Effector memory CD4-positive, alpha-beta T cell (primary cell): ENCODE measurements at places on chromosomes 11 and 22.

GRCh38 chr11:66922551-66922950 lies 35.6 kb downstream of the PC start:
- no peaks in the 10 kb centered on the region for H3K4me1 ChIP-seq
- no peak overlapping the region for H3K4me3 ChIP-seq
- H3K27ac ChIP-seq: no peak overlapping the region
- no peaks in the 10 kb centered on the region for H3K36me3 ChIP-seq
- H3K27me3 ChIP-seq: no peaks in the 10 kb centered on the region

DNA sequence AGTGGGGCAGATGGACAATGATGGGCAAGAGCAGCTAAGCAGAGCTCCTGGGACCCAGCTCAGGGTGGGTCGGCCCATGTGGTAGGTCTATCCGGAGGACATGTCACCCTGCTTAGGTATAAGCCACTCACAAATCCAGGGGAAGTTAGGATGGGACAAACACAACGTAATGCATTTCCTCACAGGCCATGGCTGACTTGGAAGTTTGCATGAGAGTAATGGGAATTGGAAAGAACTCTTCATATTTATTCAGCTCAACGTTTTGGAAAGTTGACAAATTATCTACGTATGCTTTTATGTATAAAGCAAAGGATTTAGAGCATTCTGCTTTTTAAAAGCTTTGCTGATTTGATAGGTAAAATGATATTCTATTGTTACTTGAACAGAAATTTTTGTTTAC lies 74.9 kb downstream of the SMCO4 start:
- no peaks in the 10 kb centered on the region for H3K36me3 ChIP-seq
- H3K4me1 ChIP-seq: no peaks in the 10 kb centered on the region
- no peak for DNase-seq
- H3K27ac ChIP-seq: no peak overlapping the region
- no peaks in the 10 kb centered on the region for H3K27me3 ChIP-seq

GRCh38 chr11:112718483-112718882 lies 242.7 kb upstream of the NCAM1 start:
- H3K4me3 ChIP-seq: no peak overlapping the region
- DNase-seq: no peak
- H3K36me3 ChIP-seq: no peaks in the 10 kb centered on the region
- no peak overlapping the region for H3K27ac ChIP-seq
- H3K27me3 ChIP-seq: no peaks in the 10 kb centered on the region
- H3K4me1 ChIP-seq: no peaks in the 10 kb centered on the region

- DNase-seq: no peak
- peaks cover 17% of the 10 kb centered on the region for H3K4me1 ChIP-seq
- no peaks in the 10 kb centered on the region for H3K27me3 ChIP-seq
- peak overlapping the region; percentile 48 for H3K27ac ChIP-seq
- no peaks in the 10 kb centered on the region for H3K36me3 ChIP-seq
These were observed 14.8 kb downstream of the SGSM3 start for GRCh38 chr22:40385036-40385782.

GRCh38 chr22:42881982-42882656 lies 25.0 kb upstream of the ARFGAP3 start:
- no peaks in the 10 kb centered on the region for H3K27me3 ChIP-seq
- peaks cover 70% of the 10 kb centered on the region for H3K36me3 ChIP-seq
- no peaks in the 10 kb centered on the region for H3K4me1 ChIP-seq
- H3K4me3 ChIP-seq: no peak overlapping the region

GRCh38 chr11:61103851-61104423 lies 1.6 kb downstream of the CD5 start:
- H3K36me3 ChIP-seq: peaks cover 19% of the 10 kb centered on the region
- H3K27ac ChIP-seq: peak overlapping the region; percentile 97
- peak overlapping the region; percentile 89 for H3K4me3 ChIP-seq
- no peak for DNase-seq
- peaks cover 48% of the 10 kb centered on the region for H3K4me1 ChIP-seq

DNA sequence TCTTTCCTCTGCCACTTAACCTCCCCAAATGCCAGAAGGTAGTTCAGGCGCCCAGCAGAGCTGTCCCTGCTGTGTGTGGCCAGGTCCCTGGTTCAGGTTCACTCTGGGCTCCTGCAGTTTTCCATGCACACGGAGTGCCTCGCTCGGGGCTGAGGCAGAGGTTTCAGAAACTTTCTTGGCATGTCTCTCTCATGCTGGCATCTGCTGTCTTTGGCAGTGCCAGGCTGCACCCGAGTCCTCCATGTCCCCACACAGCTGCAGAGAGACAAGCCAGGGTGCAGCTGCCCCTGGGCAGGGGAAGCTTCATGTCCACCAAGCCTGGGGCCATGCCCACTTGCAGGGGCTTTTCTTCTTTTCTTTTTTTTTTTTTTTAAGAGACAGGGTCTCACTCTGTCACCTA lies 7.0 kb upstream of the NEFH start:
- H3K27ac ChIP-seq: no peak overlapping the region
- peaks cover 5% of the 10 kb centered on the region for H3K4me1 ChIP-seq
- no peaks in the 10 kb centered on the region for H3K36me3 ChIP-seq
- no peaks in the 10 kb centered on the region for H3K27me3 ChIP-seq
- no peak overlapping the region for H3K4me3 ChIP-seq

DNA sequence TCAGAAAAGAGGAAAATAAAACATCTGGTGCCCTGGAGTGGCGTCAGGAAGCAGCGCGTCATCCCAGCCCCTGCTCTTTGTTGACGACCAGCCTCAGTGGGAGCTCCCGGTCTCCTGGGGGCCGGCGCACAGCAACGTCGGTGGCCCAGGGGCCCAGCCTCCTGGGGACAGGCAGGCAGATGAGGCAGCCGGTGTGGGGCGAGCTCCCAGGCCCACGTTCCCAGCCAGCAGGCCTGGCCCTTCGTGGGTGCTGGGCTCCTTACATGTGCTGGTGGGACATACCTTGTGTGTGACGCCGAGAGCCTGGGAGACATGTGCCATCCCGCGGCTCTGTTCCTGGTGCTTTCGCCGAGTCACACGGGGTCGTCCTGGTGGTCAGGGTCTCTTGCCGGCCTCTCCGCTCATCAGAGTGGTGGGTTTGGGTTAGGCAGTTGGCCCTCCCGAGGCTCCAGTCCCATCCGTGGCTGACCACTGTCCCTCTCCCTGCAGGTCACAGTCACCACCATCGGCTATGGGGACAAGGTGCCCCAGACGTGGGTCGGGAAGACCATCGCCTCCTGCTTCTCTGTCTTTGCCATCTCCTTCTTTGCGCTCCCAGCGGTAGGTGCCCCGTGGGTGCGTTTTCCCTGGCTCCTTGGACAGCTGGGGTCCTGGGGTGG lies 116.7 kb downstream of the KCNQ1OT1 start:
- no peak overlapping the region for H3K27ac ChIP-seq
- no peak overlapping the region for H3K4me3 ChIP-seq
- peaks cover 9% of the 10 kb centered on the region for H3K36me3 ChIP-seq
- no peak for DNase-seq

GRCh38 chr11:26676641-26677040 lies 45.2 kb downstream of the SLC5A12 start:
- H3K27me3 ChIP-seq: no peaks in the 10 kb centered on the region
- no peak overlapping the region for H3K27ac ChIP-seq
- no peak for DNase-seq
- H3K4me3 ChIP-seq: no peak overlapping the region
- H3K36me3 ChIP-seq: no peaks in the 10 kb centered on the region

DNA sequence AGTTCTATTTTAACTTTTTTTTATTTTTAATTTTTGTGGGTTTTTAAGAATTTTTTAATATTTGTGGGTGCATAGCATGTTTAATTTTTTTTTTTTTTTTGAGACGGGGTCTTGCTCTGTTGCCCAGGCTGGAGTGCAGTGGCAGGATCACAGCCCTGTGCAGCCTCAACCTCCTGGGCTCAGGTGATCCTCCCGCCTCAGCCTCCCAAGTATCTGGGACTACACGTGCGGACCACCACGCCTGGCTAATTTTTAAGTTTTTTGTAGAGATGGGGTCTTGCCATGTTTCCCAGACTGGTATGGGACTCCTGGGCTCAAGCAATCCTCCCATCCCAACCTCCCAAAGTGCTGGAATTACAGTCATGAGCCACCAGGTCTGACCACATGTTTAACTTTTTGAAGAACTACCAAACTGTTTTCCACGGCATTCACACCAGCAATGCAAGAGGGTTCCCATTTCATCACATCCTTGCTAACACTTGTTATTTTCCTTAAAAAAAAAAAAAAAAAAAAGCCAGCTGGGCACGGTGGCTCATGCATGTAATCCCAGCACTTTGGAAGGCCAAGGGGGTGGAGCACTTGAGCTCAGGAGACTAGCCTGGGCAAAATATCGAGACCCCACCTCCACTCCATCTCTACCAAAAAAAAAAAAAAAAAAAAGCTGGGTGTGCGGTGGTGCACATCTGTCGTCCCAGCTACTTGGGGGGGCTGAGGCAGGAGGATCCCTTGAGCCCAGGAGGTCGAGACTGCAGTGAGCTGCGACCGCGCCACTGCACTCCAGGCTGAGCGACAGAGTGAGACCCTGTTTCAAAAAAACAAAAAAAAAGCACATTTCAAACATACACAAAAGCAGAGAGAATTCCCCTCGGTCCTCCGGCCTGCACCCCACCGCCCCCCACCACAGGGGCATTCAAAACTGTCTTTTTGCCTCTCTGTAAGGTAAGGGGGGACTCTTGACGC lies 16.7 kb upstream of the TXNRD2 start:
- no peak overlapping the region for H3K27ac ChIP-seq
- H3K4me1 ChIP-seq: no peaks in the 10 kb centered on the region
- no peak for DNase-seq
- H3K27me3 ChIP-seq: no peaks in the 10 kb centered on the region

DNA sequence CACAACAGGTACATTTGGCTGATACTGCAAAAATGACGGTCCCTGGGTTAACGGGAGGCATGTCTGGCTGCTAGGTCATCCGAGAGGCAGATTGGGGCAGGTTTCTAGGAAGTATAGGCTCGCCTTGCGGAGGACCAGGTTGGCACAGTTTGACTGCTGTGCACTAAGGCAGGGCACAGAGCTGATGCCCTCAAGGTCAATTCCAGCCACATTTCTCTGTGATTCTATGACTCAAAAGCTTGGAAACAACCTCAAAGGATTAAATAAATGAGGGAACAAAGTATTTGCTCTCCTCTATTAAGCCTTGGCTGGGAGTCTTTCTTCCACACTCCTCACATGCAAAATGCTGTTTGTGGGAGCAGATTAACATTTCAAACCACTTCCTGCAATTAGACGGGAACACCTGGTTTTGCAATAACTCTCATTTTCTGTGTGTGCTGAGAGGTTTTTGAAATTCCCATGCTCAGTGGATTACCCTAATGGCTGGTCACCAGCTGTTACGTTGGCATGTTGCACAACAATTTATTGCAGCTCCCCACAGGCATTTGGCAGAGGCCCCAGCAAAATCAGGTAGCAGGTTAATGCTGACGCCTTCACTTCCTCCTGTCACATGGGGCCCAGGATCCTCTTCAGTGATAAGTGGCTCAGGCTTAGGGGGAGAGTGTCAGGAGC lies 61.0 kb upstream of the PLET1 start:
- no peak overlapping the region for H3K4me3 ChIP-seq
- H3K27ac ChIP-seq: no peak overlapping the region
- H3K4me1 ChIP-seq: peaks cover 12% of the 10 kb centered on the region
- no peak for DNase-seq

DNA sequence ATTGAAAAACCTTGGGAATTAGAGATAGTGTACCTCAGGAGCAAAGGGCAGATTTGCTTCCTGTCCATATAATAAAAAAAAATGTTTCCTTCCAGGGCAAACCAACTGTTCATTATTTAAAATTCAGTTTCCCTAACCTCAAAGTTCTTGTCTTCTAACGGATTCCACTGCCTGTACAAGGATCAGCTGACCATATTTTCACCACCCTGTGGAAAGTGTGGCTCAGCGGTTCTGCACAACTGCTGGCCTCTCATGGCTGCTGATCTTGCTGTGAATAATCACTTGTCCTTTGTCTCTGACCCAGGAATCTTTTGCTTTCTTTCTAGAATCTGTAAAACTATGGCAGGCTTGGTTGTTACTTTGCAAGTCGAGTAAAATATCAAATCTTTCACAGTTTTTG lies 1732.5 kb upstream of the RAG2 start:
- H3K4me1 ChIP-seq: no peaks in the 10 kb centered on the region
- no peak overlapping the region for H3K4me3 ChIP-seq
- H3K27ac ChIP-seq: no peak overlapping the region
- DNase-seq: no peak
- H3K36me3 ChIP-seq: no peaks in the 10 kb centered on the region

DNA sequence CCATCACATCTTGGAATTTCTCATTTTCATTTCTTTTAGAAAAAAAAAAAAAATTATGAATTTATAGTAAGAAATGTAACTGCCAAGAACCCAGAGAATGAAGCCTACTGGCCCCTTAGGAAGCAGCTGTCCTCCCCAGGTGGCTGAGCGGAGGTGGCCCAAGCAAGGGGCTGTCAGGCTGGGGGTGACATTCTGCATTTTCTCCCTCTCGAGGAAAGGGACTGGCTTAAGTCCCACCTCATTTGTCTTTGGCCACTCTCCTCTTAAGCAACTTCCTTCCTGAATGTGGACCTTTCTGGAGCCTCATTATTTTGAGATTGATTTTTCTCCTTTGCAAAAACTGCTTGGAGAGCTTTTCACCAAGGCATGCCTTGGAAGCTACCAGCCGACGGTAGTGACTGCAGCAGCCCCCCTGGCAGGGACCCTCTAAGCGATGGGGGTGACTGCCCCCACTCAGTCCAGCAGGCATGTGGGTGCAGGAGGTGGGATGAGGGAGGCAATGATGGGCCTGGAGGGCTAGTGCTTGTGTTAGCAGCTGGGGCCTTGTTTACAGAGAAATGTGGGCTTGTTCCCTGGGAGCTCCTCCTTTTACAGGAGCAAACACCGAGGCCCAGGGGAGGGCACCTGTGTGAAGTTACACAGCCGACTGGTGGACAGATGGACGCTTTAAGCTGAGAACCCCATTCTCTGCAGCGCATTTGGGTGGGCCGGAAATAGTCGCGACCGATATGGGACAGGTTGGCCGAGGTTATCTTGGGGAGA lies 111.7 kb downstream of the MORC2 start:
- H3K4me1 ChIP-seq: no peaks in the 10 kb centered on the region
- no peak overlapping the region for H3K4me3 ChIP-seq
- no peak for DNase-seq
- no peaks in the 10 kb centered on the region for H3K27me3 ChIP-seq
- no peak overlapping the region for H3K27ac ChIP-seq
- H3K36me3 ChIP-seq: no peaks in the 10 kb centered on the region

- H3K4me3 ChIP-seq: no peak overlapping the region
- DNase-seq: no peak
- H3K36me3 ChIP-seq: peaks cover 47% of the 10 kb centered on the region
- peaks cover 8% of the 10 kb centered on the region for H3K4me1 ChIP-seq
- no peak overlapping the region for H3K27ac ChIP-seq
These were observed 10.5 kb downstream of the TXN2 start for GRCh38 chr22:36470994-36471331.

GRCh38 chr11:126824035-126824607 lies 176.4 kb downstream of the KIRREL3 start:
- no peaks in the 10 kb centered on the region for H3K27me3 ChIP-seq
- H3K4me1 ChIP-seq: no peaks in the 10 kb centered on the region
- no peak overlapping the region for H3K27ac ChIP-seq
- no peak for DNase-seq
- H3K36me3 ChIP-seq: no peaks in the 10 kb centered on the region

- H3K27ac ChIP-seq: no peak overlapping the region
- no peaks in the 10 kb centered on the region for H3K36me3 ChIP-seq
- no peaks in the 10 kb centered on the region for H3K4me1 ChIP-seq
These were observed 99.3 kb upstream of the FAT3 start for GRCh38 chr11:92125321-92125720.
